Astrocyte (in vitro differentiated cells and primary cell): ENCODE measurements at places on chromosomes 7 and 10. TPM values are rescaled to one million over a fixed set of nuclear protein-coding genes. Genes with fewer than 3 reads are reported as not detected.

GRID2IP gene
- 0.07 and 0.09 TPM in 2 replicates for total RNA-seq

DNA sequence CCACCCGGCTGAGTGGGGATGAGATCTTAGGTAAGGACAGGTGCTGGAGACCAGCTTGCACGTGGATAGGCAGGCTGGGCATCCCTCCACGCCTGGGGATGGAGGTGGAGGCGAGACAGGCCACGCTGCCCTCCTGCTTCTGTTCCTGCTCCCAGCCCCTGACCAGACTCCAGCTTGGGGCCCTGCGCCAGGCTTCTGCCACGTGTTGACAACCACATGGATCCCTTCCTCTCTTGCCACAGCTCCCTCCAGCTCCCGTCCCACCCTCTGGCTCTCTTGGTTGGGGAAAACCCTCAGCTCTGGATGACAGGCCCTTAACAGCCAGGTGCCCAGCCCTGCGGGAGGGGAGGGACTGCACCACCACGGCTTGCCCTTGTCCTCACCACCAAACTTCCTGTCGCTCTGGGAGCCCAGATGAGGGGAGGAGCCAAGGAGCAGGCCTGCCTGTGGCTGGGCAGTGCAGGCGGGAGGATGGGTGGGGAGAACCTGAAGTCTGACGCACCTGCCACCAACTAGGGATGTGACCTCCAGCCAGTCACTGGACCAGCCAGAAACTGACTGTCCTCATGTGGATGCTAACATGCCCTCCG lies 36.0 kb downstream of the KCNH2 start:
- no peaks in the 10 kb centered on the region for H3K27me3 ChIP-seq
- H3K36me3 ChIP-seq: no peaks in the 10 kb centered on the region
- peaks cover 7% of the 10 kb centered on the region for H3K4me1 ChIP-seq
- no peak for DNase-seq
- H3K4me3 ChIP-seq: no peak overlapping the region

DNA sequence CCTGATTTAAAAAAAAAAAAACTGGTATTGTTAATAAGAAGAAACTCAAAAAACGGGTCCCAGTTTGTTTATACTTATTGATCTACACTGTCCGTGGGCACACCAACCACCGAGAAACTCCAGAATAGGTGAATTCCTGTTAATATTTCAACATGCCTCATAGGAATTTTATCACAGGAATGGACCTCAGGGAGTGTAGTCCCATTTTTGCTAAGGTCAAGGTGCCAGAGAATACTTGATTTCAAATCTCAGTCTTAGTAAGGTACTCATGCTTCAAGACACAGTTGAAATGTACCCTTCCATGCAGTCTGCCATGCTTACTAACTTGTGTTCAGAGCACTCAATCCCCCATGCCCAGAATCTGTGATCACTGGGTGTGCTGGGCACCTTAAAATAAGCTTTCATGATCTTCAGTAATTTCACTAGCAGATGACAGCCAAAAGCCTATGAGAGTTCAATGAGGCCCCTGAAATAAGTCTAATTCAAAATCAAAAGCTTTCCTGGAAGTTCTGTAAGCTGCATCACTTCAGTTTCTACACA lies 385.7 kb downstream of the TNS3 start:
- H3K36me3 ChIP-seq: no peaks in the 10 kb centered on the region
- H3K4me3 ChIP-seq: no peak overlapping the region
- H3K27ac ChIP-seq: no peak overlapping the region
- DNase-seq: no peak

DNA sequence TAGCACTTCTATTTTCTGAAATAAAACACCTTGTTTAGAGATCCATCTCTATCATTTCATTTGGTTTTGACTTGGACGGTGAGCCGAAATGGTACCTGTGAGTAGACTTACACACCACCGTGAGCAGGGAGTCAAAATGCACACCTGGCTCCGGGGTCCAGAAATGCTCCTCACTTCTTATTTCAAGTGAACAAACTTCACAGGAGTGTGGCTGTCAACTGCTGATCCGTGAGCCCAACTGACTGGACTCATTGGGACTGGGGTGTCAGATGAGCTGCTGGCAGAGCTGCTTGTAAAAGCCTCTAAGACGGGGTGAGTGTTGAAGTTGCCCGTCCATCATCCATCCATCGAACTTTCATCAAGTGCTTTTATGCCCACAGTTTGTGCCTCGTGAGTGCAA lies 435.5 kb downstream of the GLRX3 start:
- no peak overlapping the region for H3K4me3 ChIP-seq
- H3K4me1 ChIP-seq: no peaks in the 10 kb centered on the region
- no peaks in the 10 kb centered on the region for H3K36me3 ChIP-seq
- no peak for DNase-seq

GRCh38 chr10:24432478-24433416 lies 223.8 kb downstream of the KIAA1217 start:
- H3K36me3 ChIP-seq: no peaks in the 10 kb centered on the region
- no peaks in the 10 kb centered on the region for H3K27me3 ChIP-seq
- H3K4me1 ChIP-seq: peaks cover 19% of the 10 kb centered on the region
- H3K4me3 ChIP-seq: no peak overlapping the region

DNA sequence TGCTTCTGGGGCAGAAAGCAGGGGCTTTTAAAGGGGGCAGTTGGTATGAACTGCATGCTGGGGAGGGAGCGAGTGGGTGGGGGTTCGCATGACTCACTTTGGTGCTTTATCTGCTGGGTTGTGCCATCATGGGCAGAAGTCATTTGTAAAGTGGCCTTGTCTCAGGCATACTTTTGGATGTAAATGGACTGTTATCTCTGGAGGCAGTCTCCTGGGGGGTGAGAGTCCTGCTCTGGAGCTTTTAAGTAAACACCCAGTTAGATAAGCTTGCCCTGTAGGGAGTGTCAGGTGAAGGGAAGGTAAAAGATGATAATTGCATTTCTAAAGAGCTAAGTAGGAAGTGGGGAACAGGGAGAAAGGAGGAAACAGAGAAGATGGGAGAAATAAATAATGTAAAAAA lies 1.6 kb upstream of the GSTO1 start:
- no peak overlapping the region for H3K4me3 ChIP-seq
- DNase-seq: no peak
- peaks cover 18% of the 10 kb centered on the region for H3K4me1 ChIP-seq
- H3K27ac ChIP-seq: no peak overlapping the region
- peaks cover 8% of the 10 kb centered on the region for H3K36me3 ChIP-seq

GRCh38 chr10:80187465-80188409 lies 17.6 kb downstream of the ANXA11 start:
- H3K27ac ChIP-seq: no peak overlapping the region
- H3K36me3 ChIP-seq: no peaks in the 10 kb centered on the region
- no peaks in the 10 kb centered on the region for H3K4me1 ChIP-seq
- no peak for DNase-seq

DNA sequence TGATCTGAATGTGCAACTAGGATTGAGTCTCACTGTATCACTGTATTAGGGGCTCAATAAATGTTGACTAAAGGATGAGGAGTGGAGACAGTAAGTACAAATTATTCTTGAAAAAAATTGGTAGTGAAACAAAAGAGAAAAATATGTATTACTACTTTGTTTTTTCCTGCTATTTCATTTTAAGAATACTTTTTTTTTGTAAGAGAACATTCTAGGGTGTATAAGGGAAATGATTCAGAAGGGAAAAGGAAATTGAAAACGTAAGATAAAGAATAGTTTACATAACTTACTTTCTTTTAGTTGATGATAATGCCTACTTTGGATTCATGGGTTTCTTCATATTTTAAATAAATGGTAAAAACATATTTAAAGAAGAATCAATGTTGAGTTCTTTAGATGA lies 9.6 kb downstream of the CAPZA2 start:
- H3K4me1 ChIP-seq: no peaks in the 10 kb centered on the region
- no peaks in the 10 kb centered on the region for H3K36me3 ChIP-seq
- no peaks in the 10 kb centered on the region for H3K27me3 ChIP-seq
- no peak overlapping the region for H3K4me3 ChIP-seq
- no peak overlapping the region for H3K27ac ChIP-seq

DNA sequence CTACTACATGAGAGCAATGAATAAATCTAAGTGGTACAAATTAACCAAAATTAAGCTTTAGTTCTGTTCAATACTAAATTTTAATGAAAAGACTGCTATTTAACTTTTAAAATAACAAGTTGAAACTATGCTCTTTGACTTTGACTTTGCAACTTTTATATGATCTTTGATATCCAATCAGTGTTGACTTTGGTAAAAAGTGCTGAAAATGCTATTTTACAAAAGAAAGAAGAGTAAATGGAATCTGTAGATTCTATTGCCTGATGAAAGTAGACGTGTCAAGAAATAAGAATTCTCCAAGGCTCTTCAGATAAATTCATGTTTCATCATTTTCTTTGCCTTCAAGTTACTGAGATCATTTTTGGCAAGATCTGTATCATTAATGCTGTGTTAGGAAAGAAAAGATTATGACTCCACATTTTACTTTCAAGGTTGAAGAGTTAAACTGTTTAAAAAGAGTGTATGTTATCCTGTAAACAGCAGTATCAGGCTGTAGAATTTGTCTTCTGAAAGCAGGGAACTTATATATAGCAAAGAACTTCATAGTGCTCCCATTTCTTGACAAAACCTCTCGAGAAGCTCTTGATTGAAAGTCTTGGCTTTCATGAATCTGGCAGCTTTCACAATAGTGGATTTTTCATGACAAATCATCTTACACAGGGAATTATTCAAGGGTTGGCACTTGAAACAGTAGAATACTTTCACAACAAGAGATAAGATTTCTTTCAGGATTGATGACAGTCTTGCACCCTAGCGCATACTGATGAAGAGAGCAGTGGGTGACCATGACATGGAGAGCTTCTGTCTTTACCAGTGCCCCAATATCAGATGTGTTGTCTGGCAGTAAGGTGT lies 72.1 kb downstream of the PTEN start:
- H3K27ac ChIP-seq: no peak overlapping the region
- peak; percentile 61 for DNase-seq
- H3K4me1 ChIP-seq: peaks cover 8% of the 10 kb centered on the region
- no peak overlapping the region for H3K4me3 ChIP-seq
- no peaks in the 10 kb centered on the region for H3K27me3 ChIP-seq
- peaks cover 5% of the 10 kb centered on the region for H3K36me3 ChIP-seq

DNA sequence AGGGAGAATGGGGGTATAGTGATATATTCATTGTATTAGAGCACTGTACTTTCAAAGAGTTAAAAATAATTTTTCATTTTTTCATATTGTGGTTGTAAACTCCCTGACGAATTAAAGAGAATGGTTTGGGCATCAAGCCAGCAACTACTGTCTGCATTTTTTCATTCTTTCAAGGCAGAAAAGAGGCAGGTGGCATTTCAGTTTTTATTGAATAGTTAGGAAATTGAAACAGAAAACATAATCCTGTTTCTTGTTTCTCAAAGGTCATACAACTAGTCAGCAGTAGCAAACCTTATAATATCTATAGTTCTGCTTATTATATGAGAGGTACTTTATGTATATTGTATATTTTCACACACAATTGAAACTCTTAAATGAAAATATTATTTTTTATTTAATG lies 303.9 kb upstream of the KCND2 start:
- no peaks in the 10 kb centered on the region for H3K27me3 ChIP-seq
- DNase-seq: peak; percentile 3
- no peaks in the 10 kb centered on the region for H3K36me3 ChIP-seq
- no peak overlapping the region for H3K27ac ChIP-seq
- peaks cover 8% of the 10 kb centered on the region for H3K4me1 ChIP-seq

PYROXD2 gene
- 4.5 TPM in 2 replicates for total RNA-seq

AKR1C4 gene
- total RNA-seq: not detected in 2 replicates

DNA sequence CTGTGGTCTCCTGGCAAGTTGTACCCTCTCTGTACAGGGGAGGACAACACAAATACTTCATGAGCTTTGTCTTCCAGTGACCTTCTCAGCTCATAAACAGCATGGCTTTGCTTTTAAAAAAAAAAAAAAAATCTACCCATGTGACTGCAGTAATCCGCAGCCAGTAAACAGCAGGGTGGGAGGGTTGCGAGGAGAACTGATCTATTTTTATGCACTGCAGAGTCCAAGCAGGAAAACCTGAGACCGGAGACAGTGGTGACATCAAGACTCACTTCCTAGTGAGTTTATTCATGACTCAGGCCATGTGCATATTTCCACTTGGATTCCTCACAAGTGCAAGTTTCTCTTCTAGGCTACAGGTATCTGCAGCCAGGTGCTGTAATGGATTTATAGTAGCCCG lies 127.9 kb downstream of the NRF1 start:
- H3K4me1 ChIP-seq: peaks cover 2% of the 10 kb centered on the region
- no peaks in the 10 kb centered on the region for H3K27me3 ChIP-seq
- H3K4me3 ChIP-seq: no peak overlapping the region
- DNase-seq: peak; percentile 29
- H3K36me3 ChIP-seq: peaks cover 8% of the 10 kb centered on the region
- H3K27ac ChIP-seq: no peak overlapping the region

IKZF1 gene
- 0.60 and 0.86 TPM in 2 replicates for total RNA-seq

GRCh38 chr7:3463696-3464095 lies 162.6 kb downstream of the SDK1 start:
- no peak overlapping the region for H3K27ac ChIP-seq
- no peaks in the 10 kb centered on the region for H3K27me3 ChIP-seq
- H3K36me3 ChIP-seq: no peaks in the 10 kb centered on the region
- no peak for DNase-seq
- no peaks in the 10 kb centered on the region for H3K4me1 ChIP-seq
- no peak overlapping the region for H3K4me3 ChIP-seq

TMEM213 gene
- total RNA-seq: not detected in 2 replicates

DNA sequence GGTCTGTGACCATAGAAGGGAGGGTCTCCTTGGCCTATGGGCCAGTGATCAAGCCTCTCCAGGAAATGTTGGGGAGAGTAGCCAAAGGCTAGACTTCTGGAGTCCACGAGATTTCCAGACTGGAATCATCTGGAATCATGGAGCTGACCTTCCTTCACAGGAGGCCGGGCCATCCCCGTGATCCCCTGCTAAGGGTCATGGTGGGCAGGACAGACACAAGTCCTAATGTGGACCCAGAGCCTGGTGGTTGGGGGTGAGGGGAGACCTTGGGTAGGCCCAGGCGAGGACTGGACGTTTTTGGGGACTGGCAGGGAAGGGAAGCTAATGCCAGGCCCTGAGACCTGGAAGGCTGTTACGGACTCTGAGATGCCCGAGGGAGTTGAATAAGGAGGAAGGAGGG lies 9.8 kb upstream of the GRID1 start:
- H3K36me3 ChIP-seq: no peaks in the 10 kb centered on the region
- H3K4me3 ChIP-seq: no peak overlapping the region
- peaks cover 3% of the 10 kb centered on the region for H3K4me1 ChIP-seq
- DNase-seq: no peak
- peaks cover 21% of the 10 kb centered on the region for H3K27me3 ChIP-seq

DNA sequence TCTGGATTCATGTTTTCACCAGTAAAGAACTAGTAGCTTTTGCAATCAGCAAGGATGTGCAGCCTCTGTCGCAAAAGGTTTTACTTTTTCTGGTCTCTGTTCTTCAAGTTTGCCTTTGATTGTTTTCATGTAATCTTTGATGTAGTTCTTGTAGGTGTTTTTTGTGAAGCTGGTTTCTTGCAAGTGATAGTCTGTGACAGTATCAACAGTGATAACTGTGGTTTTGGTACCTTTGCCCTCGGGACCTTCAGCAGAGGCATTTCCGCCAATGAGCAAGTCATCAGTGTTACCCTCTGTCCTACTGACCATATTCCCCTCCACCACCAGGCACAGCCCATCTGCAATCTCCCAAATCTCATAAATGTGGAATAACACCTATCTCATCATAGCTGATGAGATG lies 55.1 kb downstream of the IPMK start:
- H3K27ac ChIP-seq: no peak overlapping the region
- DNase-seq: no peak
- no peaks in the 10 kb centered on the region for H3K4me1 ChIP-seq
- peaks cover 8% of the 10 kb centered on the region for H3K36me3 ChIP-seq
- H3K27me3 ChIP-seq: no peaks in the 10 kb centered on the region
